ENCODE measurements at places on chromosomes 5 and 9. TPM values are rescaled to one million over a fixed set of nuclear protein-coding genes. Genes with fewer than 3 reads are reported as not detected.

The SLC36A3 gene
- not detected for total RNA-seq

The PDE6A gene
- not detected for total RNA-seq

The HSD17B3 gene
- total RNA-seq = 0.36 TPM

The ADAMTS2 gene
- total RNA-seq = 54.0 TPM

The IL5 gene
- total RNA-seq = not detected

The FOXD4L6 gene
- 1.1 TPM for total RNA-seq

The TJP2 gene
- total RNA-seq = 130 TPM

The LCN1 gene
- not detected for total RNA-seq

The CKMT2 gene
- total RNA-seq = 9.1 TPM

The SOHLH1 gene
- total RNA-seq = not detected

The C9orf50 gene
- not detected for total RNA-seq

The ADGRD2 gene
- not detected for total RNA-seq

The FOXD4L3 gene
- total RNA-seq = not detected

The PCDHGB3 gene
- total RNA-seq = 13.2 TPM

The DPYSL3 gene
- total RNA-seq = 26.9 TPM

The C9 gene
- total RNA-seq = 1.1 TPM

The ASPN gene
- 17.7 TPM for total RNA-seq

The CYLC2 gene
- total RNA-seq = not detected

The GRM6 gene
- total RNA-seq = not detected

The PCDHA13 gene
- 0.96 TPM for total RNA-seq

The FCN2 gene
- total RNA-seq = not detected

The C9orf153 gene
- total RNA-seq = 2.8 TPM

The FOXI1 gene
- total RNA-seq = not detected

The ANKRD18A gene
- 1.9 TPM for total RNA-seq

The DMGDH gene
- total RNA-seq = 2.8 TPM

The ECM2 gene
- 80.6 TPM for total RNA-seq

The PCDHGC4 gene
- 3.5 TPM for total RNA-seq

The PCDHGA12 gene
- total RNA-seq = 7.5 TPM

The AP3S1 gene
- 86.9 TPM for total RNA-seq

The DMRTA1 gene
- 1.9 TPM for total RNA-seq

The PTPN3 gene
- 10.9 TPM for total RNA-seq

The NR4A3 gene
- 12.8 TPM for total RNA-seq

The DEPDC1B gene
- total RNA-seq = 0.31 TPM

The TMC1 gene
- 0.56 TPM for total RNA-seq

The FSTL4 gene
- total RNA-seq = 0.32 TPM

The IFNA21 gene
- total RNA-seq = not detected

The TXNDC8 gene
- total RNA-seq = not detected

The DIRAS2 gene
- total RNA-seq = not detected

The IL3 gene
- not detected for total RNA-seq

The TAS2R1 gene
- not detected for total RNA-seq

The EIF4E1B gene
- total RNA-seq = not detected

The DND1 gene
- total RNA-seq = 0.88 TPM

The ZFAND5 gene
- total RNA-seq = 647 TPM

The PRLR gene
- total RNA-seq = 0.47 TPM

The SHOC1 gene
- total RNA-seq = not detected

The NR5A1 gene
- not detected for total RNA-seq

The SARDH gene
- total RNA-seq = 6.9 TPM

The DOCK8 gene
- 28.4 TPM for total RNA-seq

The C5 gene
- total RNA-seq = 5.8 TPM

The BTNL3 gene
- not detected for total RNA-seq

All from omental fat pad (tissue), 4 donors.